Activated CD4-positive, alpha-beta memory T cell treated with anti-CD3 and anti-CD28 coated beads, Interleukin-2, amount 10 ng/mL, durations not matched to agents 7 days and 5 days (primary cell): ENCODE measurements at places on chromosomes 12 and 14. TPM values are rescaled to one million over a fixed set of nuclear protein-coding genes. Genes with fewer than 3 reads are reported as not detected.

Gene DIP2B
- 20.3 TPM for total RNA-seq

Gene PLD4
- not detected for total RNA-seq

Gene ESYT1
- total RNA-seq: 266 TPM

Gene CLEC14A
- total RNA-seq: not detected

Gene HECTD4
- total RNA-seq: 39.4 TPM

Gene CMA1
- not detected for total RNA-seq

Gene KCNH3
- total RNA-seq: 0.58 TPM

Gene KCNC2
- total RNA-seq: not detected

Gene MUCL1
- not detected for total RNA-seq

Gene ZNF740
- 45.5 TPM for total RNA-seq

Gene SNAPC1
- 6.0 TPM for total RNA-seq

Gene TMEM121
- 9.6 TPM for total RNA-seq

Gene FITM1
- total RNA-seq: 1.3 TPM

Gene PRH2
- total RNA-seq: not detected

Gene OR11H7
- not detected for total RNA-seq

Gene KLRC2
- not detected for total RNA-seq

Gene VWF
- total RNA-seq: not detected

Gene HOXC6
- not detected for total RNA-seq

Gene KRT1
- total RNA-seq: 0.30 TPM

Gene IFI27
- 184 TPM for total RNA-seq

Gene PPTC7
- total RNA-seq: 31.8 TPM

Gene DBX2
- not detected for total RNA-seq

Gene CHGA
- total RNA-seq: not detected

Gene MOK
- total RNA-seq: 1.4 TPM

Gene GALNT9
- not detected for total RNA-seq
